ENCODE measurements at places on chromosomes 13 and 19. TPM values are rescaled to one million over a fixed set of nuclear protein-coding genes. Genes with fewer than 3 reads are reported as not detected.

The ASF1B gene
- total RNA-seq: 117 TPM

The CNOT3 gene
- total RNA-seq: 67.5 TPM

The AKAP11 gene
- total RNA-seq: 23.0 TPM

The NFIX gene
- 0.32 TPM for total RNA-seq
